ENCODE measurements at places on chromosomes 6 and 20.

DNA sequence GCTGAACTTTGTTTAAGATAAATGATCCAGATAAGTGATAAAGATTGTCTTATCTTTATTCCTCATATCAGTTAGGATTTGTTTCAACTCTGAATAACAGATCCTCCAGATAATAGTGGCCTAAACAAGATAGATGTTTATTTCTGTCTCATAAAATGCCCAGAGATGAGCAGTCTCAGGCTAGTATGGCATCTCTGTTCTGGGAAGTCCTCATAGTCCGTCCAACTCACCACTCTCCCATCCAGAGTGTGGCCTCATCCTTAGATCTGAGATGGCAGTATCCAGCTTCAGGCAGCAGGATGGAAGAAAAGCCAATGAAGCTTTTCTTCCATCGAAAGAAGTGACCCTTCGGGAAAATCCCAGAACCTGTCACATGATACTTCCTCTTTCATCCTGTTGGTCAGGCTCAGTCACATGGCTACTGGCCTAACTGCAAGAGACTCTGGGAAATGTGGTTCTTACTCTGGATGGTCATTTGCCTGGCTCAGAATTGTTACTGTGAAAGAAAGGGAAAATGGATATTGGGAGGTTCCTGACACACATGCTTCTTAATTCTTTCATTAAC lies 29.4 kb upstream of the TAGAP start:
- peak; percentile 57 for DNase-seq

GRCh38 chr20:33832103-33832804 lies 21.1 kb downstream of the CHMP4B start:
- peak; percentile 52 for DNase-seq

DNA sequence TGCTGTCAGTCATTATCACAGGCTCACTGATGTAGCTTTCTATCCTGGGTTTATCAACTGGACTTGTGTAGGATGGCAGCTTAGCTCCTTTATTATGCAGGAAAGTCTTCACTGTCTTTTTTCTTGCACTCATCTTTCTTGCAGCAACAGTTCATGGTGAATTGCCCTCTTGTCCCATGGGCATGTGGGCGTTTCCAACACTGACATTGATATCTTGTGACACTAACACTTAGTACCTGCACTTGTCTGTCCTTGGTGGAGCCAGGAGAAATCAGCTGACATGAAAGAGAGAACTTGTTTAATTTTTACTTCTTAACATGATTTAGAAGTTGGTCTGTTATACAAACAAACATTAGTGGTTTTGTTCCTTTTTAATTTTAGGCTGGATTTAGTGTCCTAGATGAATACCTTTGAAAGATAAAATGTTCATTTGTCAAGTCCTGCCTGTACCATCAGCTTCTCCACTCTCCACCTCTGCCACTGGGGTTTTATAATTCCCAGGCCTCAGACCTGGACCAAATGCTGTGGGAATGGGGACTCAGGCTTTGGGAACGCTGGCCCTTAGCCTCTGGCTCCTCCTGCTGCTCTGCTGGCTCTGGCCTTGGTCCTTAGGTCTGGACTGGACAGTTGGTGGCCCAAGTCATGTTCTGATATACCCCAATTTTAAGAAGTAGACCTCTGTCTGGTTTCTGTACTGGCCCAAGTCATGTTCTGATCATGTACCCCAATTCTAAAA lies 161.0 kb upstream of the LAMP5 start:
- no peak for DNase-seq

GRCh38 chr20:60473211-60473610 lies 515.0 kb downstream of the CDH26 start:
- DNase-seq, result no peak

GRCh38 chr20:19695081-19695480 lies 63.0 kb upstream of the RIN2 start:
- no peak for DNase-seq

DNA sequence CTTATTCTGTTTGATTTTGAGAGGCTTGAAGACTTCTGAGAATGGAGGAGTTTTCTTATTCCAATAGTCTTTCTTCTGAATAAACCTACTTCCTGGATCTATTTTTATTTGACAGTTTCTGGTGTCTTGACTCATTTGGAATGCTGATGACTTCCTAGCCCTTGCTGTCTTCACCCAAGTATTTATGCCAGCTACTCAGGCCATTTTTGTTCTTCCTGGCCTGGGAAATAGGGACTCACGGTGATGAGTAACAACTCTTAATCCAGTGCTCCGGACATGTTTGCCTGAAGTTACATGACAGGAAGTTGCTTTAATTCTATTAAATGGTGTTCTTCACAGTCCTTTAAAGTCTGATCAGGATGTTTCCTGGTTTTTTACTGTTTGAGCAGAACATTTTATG lies 272.1 kb upstream of the EYS start:
- DNase-seq, result no peak

GRCh38 chr6:143232849-143233248 lies 172.2 kb downstream of the AIG1 start:
- DNase-seq, result peak; percentile 31

DNA sequence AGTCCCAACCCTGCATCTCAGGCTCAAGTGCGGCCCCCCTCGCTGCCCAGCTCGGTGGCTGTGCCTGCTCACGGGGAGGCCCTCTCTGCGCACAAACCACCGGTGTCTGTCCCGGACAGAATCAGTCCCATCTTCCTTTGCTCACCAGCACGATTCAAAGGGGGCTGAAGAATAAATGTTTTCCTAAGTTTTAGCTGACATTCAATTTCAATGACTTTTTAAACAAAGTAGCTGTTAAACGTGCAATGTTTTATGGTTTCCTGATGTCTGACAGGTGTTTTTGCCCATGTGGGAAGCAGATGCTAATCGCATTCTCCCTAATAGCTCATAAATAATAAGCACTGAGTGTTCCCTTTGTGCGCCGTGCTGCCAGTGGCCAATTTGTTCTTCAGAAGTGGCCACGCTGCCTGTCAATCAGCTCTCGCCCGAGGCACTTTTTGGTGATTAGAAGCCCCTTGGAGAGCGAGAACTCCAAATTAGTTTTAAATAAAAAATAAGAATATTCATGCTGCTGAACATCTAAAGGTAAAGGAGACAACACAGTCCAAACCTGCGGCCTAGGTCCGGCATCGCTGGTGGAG lies 26.3 kb downstream of the BHLHE23 start:
- DNase-seq, result no peak

- DNase-seq, result no peak
These were observed 590 bp upstream of the MAP1LC3A start for GRCh38 chr20:34557936-34558319.

- DNase-seq, result no peak
These were observed 15.0 kb upstream of the RNF8 start for GRCh38 chr6:37338745-37339255.

DNA sequence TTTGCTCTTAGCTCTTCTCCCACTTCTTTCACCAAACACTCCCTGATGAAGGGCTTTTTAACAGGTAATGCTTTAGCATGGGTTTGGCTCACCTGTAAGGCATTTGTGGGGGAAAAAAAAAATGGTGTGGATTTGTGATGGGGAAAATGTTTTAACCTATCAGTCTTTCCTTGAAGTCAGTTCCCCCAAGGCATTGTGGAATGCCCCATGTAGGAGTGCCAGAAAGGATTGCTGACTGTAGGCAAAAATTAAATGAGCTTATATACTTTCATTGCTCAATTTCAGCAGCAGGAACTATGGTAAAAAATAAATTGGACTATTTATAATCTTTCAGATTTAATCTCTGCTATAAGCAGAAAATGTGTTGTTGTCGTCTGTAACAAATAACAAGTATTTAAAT lies 10.6 kb upstream of the SASH1 start:
- peak; percentile 61 for DNase-seq

DNA sequence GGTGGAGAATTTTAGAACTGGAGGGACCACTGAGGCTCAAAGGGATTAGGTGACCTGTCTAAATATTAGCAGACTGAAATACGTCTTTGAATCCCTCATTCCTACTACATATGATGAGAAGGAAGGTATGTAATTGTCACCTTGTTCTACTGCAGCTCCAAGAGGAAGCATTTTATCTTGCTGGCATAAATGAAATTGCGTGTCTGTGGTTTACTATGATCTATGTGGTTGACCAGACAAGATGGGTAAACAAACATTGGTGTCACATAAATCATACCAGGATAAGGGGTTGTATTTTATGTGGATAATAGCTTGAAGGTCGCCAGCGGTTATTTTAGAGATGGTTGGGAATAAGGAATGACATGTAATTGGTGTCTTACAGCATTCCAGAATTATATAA lies 78.2 kb downstream of the LAMA4 start:
- DNase-seq, result no peak

DNA sequence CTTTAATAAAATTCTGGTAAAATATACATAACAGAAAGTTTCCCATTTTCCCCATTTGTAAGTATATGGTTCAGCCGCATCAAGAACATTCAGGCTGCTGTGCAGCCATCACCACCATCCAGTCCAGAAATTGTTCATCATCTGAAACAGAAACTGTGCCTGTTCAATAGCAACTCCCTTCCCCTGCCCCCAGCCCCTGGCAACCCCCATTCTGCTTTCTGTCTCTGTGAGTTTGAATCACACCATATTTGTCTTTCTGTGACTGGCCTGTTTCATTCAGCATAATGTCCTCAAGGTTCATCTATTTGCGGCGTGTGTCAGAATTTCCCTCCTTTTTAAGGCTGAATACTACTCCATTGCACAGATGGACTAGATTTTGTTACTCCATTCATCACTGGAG lies 19.1 kb downstream of the VSTM2L start:
- no peak for DNase-seq

DNA sequence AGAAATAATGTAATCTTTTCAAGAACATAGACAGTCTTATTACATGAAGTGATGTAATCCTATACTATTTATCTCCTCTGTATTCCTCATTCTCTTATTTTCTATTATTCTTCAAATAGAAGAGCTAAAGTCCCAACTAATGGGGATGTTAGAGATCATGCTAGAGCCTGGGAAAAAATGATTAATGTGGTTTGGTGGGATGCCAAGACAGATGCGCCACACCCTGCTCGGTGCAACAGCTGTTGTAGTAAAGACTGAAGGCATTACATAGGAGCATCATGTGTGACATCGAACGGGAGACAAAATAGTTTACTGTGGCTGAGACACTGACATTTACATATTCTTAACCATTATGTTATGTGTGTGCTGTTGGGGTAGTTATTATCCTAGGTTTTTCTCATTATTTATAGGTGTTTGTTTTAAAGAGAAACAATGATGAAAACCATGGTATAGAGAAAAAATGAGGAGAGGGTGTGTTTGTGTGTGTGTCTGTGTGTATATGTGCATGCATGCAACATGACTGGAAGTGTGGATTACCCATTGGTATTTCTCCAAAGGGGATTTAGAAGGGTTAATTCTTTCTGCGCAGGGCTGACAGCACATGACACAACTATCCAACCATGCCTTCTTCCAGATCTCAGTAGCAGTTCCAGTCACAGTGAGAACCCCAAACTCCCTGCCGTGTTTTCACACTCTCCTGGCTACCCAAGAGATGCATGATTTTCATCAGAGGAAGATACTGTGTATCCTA lies 155.3 kb downstream of the EYA4 start:
- peak; percentile 12 for DNase-seq

DNA sequence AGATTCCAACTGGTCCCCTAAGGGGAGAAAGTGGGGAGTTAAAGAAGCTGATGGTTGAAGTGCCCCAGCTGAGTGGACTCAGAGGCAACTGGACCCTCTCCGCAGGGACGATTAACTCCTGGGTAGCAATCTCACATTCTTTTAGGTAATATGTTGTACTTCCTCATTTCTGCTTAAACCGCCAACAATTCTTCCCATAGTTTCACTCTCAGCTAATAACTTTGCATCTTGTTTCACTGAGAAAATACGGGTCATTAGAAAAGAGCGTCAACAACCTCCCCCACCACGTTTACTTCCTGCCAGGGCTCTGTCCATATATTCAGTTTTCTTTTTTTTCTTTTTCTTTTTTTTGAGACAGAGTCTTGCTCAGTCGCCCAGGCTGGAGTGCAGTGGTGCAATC lies 39.5 kb upstream of the CHD6 start:
- no peak for DNase-seq

GRCh38 chr6:167647737-167648470 lies 178.8 kb upstream of the AFDN start:
- DNase-seq, result no peak

- DNase-seq, result no peak
These were observed 30.5 kb upstream of the DLGAP4 start for GRCh38 chr20:36275441-36276189.

- DNase-seq, result peak; percentile 88
These were observed 72.0 kb downstream of the BLOC1S5 start for GRCh38 chr6:7992002-7992815.

GRCh38 chr6:158256746-158257424 lies 55.4 kb upstream of the TULP4 start:
- DNase-seq, result no peak

DNA sequence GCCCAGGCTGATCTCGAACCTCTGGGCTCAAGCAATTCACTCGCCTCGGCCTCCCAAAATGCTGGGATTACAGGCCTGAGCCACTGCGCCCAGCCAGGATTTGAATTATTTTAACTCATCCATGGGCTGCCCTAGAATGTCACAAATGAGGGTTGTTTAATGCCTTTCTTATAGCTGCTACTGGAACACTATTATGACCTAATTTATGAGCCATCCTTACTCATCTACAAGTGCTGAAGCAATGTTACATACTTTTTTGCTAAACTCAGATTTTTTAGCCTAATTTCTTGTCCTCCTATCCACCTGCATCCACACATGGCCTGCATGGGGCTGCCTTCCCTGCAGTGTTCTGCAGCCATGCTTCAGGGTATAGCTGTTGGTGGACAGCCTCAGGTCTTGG lies 59.9 kb downstream of the RTN4IP1 start:
- DNase-seq, result no peak

- DNase-seq, result no peak
These were observed 80.4 kb downstream of the PHACTR3 start for GRCh38 chr20:59684685-59685242.

- DNase-seq, result no peak
These were observed 11.2 kb upstream of the SIRPA start for GRCh38 chr20:1883986-1884385.

DNA sequence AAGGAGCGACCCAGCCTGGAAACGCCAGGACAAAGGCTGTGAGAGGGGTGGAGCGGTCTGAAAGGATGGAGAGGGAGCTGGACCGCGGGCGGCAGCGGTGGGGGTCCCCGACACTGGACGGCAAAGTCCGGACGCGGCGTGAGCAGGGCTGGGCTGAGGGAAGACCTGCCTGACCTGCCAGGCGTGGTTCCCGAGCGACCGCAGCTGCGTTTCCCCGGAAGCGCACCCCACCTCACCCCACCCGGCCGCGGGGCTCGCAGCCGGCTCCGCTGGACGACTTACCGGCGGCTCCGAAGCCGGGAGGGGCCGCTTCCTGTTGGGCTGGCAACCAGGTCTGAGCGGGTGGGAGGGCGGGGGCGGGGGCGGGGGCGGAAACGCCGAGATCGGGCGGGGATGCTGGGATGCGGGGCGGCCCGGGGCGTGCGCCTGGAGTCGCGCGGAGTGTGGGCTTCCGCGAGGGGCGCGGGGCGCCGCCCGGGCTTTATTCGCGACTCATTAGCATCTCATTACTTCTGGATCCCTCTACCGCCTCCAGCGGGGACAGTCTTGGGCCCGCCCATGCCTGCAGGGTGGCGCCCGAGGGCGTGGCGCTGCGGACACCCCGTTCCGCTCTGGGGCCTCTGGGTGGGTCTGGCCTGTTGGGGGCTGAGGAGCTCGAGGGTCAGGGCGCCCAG lies at the start of gene MICAL1:
TSS of gene MICAL1 (minus strand) at position 336 of the 674 bp plus-strand sequence. CDS start 1,576 bp downstream, outside the sequence.
- peak; percentile 58 for DNase-seq

- no peak for DNase-seq
These were observed 108.7 kb downstream of the FYN start for GRCh38 chr6:111764238-111765175.

All from cardiac fibroblast (primary cell).